ENCODE measurements at places on chromosomes 12 and 14.
A peak's percentile ranks its signal among the peaks of the same experiment; 100 is the strongest.

DNA sequence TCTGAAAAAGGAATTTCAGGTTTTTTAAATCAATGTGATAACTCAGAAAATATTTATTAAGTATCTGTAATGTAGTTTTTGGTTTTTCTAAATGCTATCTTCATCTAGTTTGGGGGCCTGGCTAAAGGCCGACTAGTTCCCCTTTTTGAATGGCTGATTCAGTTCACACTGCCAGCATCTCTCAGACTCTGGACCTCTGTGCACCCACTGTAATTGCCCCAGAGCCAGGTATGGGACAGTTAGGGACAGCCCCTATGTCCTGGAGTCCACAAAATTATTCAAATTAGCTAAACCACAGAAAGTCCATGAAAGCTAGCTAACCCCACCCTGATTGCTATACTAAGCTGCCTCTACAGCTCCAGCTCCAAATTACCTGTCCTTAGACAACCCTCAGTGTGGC, 49.1 kb upstream of the RGS6 start:
- DNase-seq: no peak

GRCh38 chr12:3697311-3697870, 55.5 kb downstream of the CRACR2A start:
- no peak for DNase-seq

GRCh38 chr12:25573346-25573745, 20.3 kb upstream of the LMNTD1 start:
- no peak for DNase-seq

DNA sequence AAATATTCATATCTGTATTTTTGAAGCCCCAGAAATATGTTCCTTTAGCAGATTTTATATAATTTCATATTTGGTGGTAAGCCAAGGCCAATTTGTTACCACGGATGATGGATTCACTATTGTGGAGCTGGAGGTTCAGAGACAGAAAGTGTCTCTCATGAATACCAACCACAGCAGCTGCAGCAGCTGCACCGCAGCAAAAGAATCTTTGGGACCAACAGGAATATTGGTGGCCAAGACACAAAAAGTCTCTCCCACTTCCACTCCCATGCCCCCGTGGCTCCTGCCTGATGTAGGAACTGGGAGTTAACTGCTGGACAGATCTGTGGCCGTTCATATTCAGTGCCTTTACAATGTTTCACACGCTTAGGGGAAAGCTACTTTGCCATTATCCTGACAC, 155.3 kb downstream of the ADAMTS20 start:
- no peak for DNase-seq

- no peak for DNase-seq
Observed at GRCh38 chr14:24851837-24852236, 198.1 kb downstream of the STXBP6 start.

- no peak for DNase-seq
Observed at GRCh38 chr14:101400830-101401229, 160.5 kb upstream of the DIO3 start.

GRCh38 chr14:57486767-57487379, 6.8 kb downstream of the CCDC198 start:
- no peak for DNase-seq

- DNase-seq: no peak
Observed at GRCh38 chr12:1350055-1350933, 244.1 kb downstream of the FBXL14 start.

DNA sequence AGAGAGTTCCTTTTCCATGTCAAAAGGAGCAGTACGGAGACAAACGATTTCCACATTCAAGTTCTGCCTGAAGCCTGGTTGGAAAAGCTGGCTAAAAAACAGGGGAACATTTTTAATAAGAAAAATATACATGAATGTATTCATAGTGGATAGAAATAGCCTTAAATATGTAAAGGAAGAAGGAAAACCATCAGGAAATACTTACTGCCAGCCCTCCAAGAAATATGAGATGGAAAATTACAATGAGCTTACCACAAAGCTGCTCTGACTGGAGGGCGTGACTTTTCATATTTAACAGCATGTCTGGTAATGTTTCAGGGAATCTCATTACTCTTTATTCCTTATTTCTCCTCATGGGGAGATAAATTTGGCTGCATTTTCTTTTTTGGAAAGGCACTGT, 75.9 kb upstream of the ZDHHC17 start:
- DNase-seq: no peak

- no peak for DNase-seq
Observed at GRCh38 chr14:99506276-99506675, 25.1 kb downstream of the CCNK start.

- no peak for DNase-seq
Observed at GRCh38 chr14:60514378-60514740, 5.4 kb downstream of the SIX6 start.

GRCh38 chr12:53750812-53751335, 905 bp downstream of the CISTR start:
- peak; percentile 35 for DNase-seq
